Cortex of kidney (tissue), 1 donor: ENCODE measurements at places on chromosomes 13 and 19.

- DNase-seq = no peak
Measured at GRCh38 chr19:47863514-47863936, 4.5 kb downstream of the TPRX2 start.

DNA sequence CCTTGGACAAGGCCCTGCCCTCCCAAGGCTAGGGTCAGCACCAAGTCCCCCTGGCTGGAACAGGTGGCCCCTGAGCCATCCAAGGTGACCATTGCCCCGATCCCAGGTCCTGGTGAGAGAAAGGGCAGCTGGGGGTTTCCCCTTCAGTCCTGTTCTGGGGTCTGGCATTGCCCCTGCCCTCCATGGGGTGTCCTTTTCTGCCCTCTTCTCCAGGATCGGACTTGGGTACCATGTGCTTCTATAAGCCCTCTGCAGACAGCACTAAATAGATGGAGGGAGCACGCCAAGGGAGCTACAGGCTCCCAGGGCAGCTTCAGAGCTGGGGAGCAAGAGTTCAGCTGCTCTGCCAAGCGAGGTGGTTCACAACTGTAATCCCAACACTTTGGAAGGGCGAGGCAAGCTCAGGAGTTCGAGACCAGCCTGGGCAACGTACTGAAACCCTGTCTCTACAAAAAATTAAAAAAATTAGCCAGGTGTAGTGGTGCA, 13.5 kb upstream of the KCNN1 start:
- no peak for DNase-seq

GRCh38 chr19:47697863-47698609, 15.2 kb upstream of the EHD2 start:
- no peak for DNase-seq

DNA sequence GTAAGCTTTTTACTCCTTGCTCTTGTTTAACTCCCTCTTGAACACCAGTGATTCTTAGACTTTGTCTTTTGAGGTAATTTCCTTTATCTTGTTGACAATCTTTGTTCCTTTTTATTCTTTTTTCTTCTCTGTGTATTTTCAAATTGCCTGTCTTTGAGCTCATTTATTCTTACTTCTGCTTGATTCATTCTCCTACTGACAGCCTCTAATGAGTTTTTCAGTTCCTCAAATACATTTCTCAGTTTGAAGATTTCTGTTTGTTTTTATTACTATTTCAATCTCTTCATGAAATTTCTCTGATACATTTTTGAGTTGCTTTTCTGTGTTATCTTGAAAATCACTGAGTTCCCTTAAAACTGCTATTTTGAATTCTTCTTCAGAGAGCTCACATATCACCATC, 154.1 kb downstream of the ATP8A2 start:
- DNase-seq = no peak

DNA sequence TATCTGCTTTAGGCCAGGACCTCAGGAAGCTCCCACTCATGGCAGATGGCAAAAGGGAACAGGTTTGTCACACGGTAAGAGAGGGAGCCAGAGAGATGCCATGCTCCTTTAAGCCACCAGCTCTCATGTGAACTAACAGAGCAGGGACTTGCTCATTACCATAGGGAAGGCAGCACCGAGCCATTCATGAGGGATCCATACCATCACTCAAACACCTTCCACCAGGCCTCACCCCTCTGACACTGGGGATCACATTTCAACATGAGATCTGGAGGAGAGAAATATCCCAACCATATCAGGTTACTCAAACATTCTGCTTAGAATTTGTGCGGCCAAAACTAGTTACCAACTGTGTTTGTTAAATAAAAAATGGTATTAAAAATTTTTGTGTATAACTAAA, 427.0 kb downstream of the UQCRFS1 start:
- DNase-seq = no peak

DNA sequence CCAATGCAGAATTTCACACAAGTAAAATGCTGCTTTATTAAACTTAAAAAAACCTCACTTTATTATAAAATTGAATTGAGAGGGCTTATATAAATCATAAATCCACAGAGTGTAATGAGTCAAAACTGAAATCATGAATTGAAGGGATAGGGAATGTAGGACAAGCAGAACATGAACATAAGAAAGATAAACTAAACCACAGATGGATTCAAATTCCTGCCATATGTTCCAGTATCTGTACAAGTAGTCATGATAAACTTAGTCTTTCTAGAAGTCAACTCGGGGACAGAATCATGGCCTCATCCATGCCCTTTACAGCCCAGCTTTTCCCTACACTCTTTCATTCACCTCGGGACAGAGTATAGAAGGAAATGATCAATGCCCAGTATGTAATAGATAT, 16.6 kb downstream of the LMO7 start:
- no peak for DNase-seq

GRCh38 chr19:55635334-55635717, 5.5 kb upstream of the ZNF580 start:
- DNase-seq = no peak

- DNase-seq = no peak
Measured at GRCh38 chr19:15864824-15865223, 33.0 kb downstream of the CYP4F2 start.
